ENCODE measurements at places on chromosomes 5 and 9. TPM values are rescaled to one million over a fixed set of nuclear protein-coding genes. Genes with fewer than 3 reads are reported as not detected.

DNA sequence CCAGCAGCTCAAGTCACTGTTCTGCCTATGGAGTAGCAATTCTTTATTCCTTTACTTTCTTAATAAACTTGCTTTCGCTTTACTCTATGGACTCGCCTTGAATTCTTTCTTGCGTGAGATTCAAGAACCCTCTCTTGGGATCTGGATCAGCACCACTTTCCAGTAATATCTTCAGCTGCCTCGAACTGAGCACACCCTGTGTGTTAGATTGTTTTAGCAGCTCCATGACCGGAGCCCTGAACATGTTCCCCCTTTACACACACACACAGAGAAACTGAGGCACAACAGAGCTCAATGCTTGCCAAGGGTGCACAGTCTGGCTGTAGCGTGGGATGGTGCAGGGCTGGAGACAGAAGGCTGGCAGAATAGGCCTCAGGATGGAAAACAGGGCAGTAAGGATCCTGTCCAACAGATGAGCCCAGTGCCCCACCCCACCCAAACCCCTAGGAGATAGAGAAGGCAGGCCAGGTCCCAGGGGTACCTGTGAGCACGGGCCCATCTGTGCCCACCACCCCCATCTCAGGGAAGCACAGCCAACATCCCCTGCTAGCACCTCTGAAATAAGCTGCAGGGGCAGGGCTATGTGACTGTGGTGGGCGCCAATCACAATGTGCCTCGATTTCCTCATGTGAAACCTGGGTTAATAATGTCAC is 27.9 kb downstream of the BICD2 start:
- H3K4me1 ChIP-seq = peaks cover 40% of the 10 kb centered on the region
- no peaks in the 10 kb centered on the region for H3K36me3 ChIP-seq
- no peaks in the 10 kb centered on the region for H3K27me3 ChIP-seq
- no peak overlapping the region for H3K4me3 ChIP-seq

The CCDC171 gene
- 2.9 TPM for total RNA-seq

The GPR150 gene
- total RNA-seq = 0.58 TPM

GRCh38 chr9:106700676-106701075 is 162.3 kb upstream of the ZNF462 start:
- no peaks in the 10 kb centered on the region for H3K4me1 ChIP-seq
- H3K36me3 ChIP-seq = no peaks in the 10 kb centered on the region
- H3K4me3 ChIP-seq = no peak overlapping the region

The MRPS30 gene
- total RNA-seq = 37.9 TPM

DNA sequence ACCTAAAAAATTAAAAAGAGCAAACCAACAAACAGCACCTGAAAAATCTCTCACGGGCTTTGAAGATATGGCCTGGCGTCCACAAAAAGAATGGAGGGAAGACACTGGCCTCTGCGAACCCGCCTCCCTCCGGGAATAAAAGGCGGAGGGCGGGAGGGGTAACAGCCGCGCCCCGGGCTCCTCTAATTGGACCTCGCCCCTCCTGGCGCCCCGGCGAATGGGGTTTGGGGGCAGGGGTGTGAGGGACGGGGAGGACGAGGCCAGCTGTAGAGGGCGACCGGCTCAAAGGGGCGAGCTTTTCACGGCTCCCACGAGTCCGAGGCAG is 753 bp downstream of the FANCC start:
- peaks cover 37% of the 10 kb centered on the region for H3K4me1 ChIP-seq
- H3K27me3 ChIP-seq = peaks cover 10% of the 10 kb centered on the region
- peak overlapping the region; percentile 80 for H3K4me3 ChIP-seq
- H3K36me3 ChIP-seq = peaks cover 4% of the 10 kb centered on the region
- peak overlapping the region; percentile 73 for H3K27ac ChIP-seq

The ST8SIA4 gene
- total RNA-seq = 53.3 TPM

- no peaks in the 10 kb centered on the region for H3K36me3 ChIP-seq
- no peaks in the 10 kb centered on the region for H3K27me3 ChIP-seq
- no peaks in the 10 kb centered on the region for H3K4me1 ChIP-seq
- no peak overlapping the region for H3K27ac ChIP-seq
- DNase-seq = no peak
These were observed 18.1 kb upstream of the PSAT1 start for GRCh38 chr9:78278801-78279200.

- no peak overlapping the region for H3K4me3 ChIP-seq
- no peaks in the 10 kb centered on the region for H3K36me3 ChIP-seq
- H3K27ac ChIP-seq = no peak overlapping the region
- H3K27me3 ChIP-seq = no peaks in the 10 kb centered on the region
- H3K4me1 ChIP-seq = no peaks in the 10 kb centered on the region
- no peak for DNase-seq
These were observed 318.8 kb downstream of the DNAH5 start for GRCh38 chr5:13625616-13626198.

GRCh38 chr5:157072508-157072907 is 13.6 kb upstream of the HAVCR1 start:
- H3K4me3 ChIP-seq = no peak overlapping the region
- peak; percentile 56 for DNase-seq
- no peaks in the 10 kb centered on the region for H3K27me3 ChIP-seq

DNA sequence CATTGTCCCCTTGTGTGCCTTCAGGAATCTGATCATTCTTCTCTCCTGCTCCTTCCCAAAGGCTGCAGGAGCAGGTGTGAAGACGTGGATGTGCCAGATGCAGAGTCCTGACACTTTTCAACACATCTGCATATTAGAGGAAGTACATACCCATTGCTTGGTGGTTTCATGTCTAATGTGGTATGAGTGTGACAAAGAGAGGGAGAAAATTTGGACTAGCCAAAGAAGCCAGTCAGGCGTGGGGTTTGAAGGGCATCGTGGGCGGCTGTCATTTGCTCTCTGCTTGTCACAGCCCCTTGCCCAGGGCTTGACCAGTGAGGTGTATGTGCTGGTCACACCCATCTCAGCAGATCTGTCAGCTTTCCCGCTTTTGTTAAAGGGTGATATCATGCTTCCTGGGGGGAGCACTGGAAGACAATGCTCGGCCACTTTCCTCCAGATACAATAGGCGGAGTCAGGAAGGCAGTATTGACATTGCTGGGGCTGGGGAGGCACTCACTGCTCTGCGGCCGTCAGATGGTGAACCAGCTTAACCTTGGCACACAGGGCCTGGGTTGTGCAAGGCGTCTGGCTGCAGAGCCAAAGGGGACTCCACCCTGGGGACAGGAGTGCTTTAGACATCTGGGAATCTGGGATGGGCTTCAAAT is 8.6 kb downstream of the TEK start:
- DNase-seq = no peak
- no peaks in the 10 kb centered on the region for H3K27me3 ChIP-seq
- H3K4me1 ChIP-seq = no peaks in the 10 kb centered on the region

- no peaks in the 10 kb centered on the region for H3K27me3 ChIP-seq
- peak; percentile 84 for DNase-seq
- peak overlapping the region; percentile 89 for H3K27ac ChIP-seq
- H3K4me1 ChIP-seq = peaks cover 84% of the 10 kb centered on the region
- peak overlapping the region; percentile 39 for H3K4me3 ChIP-seq
These were observed 21.0 kb upstream of the RALGDS start for GRCh38 chr9:133141833-133142595.

GRCh38 chr5:142973932-142974331 is 203.8 kb downstream of the ARHGAP26 start:
- no peak for DNase-seq
- H3K27me3 ChIP-seq = no peaks in the 10 kb centered on the region
- H3K4me3 ChIP-seq = no peak overlapping the region
- peaks cover 18% of the 10 kb centered on the region for H3K36me3 ChIP-seq
- peaks cover 59% of the 10 kb centered on the region for H3K4me1 ChIP-seq

DNA sequence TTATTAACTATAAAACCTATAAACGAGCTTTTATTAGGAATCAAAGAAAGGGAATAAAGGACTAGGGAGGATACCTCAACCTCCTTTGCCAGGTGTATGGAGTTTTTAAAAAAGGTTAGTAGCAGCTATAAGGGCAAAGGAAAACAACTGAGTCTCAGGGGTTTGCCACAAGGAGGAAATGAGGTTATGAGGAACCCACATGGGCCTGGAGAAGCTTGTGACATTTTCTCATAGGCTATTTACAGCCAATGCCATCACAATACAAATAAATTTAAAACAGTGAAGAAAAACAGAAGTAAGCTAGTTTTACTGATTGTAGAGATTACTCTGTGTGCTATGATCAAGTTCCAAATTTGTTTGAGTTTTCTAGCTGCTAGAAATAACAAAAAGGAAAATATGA is 92.6 kb downstream of the CDKN2A start:
- peaks cover 7% of the 10 kb centered on the region for H3K36me3 ChIP-seq
- no peak for DNase-seq
- peaks cover 10% of the 10 kb centered on the region for H3K4me1 ChIP-seq
- no peaks in the 10 kb centered on the region for H3K27me3 ChIP-seq
- H3K4me3 ChIP-seq = no peak overlapping the region

GRCh38 chr9:35564658-35565061 is 40.4 kb upstream of the TESK1 start:
- H3K36me3 ChIP-seq = peaks cover 11% of the 10 kb centered on the region
- no peak overlapping the region for H3K4me3 ChIP-seq
- peaks cover 21% of the 10 kb centered on the region for H3K4me1 ChIP-seq
- H3K27ac ChIP-seq = no peak overlapping the region
- no peak for DNase-seq

GRCh38 chr5:178423901-178424809 is 166.0 kb downstream of the COL23A1 start:
- H3K36me3 ChIP-seq = no peaks in the 10 kb centered on the region
- H3K4me3 ChIP-seq = no peak overlapping the region
- peak; percentile 32 for DNase-seq
- H3K4me1 ChIP-seq = no peaks in the 10 kb centered on the region

Measured in activated CD8-positive, alpha-beta memory T cell treated with anti-CD3 and anti-CD28 coated beads, Interleukin-2, amount 10 ng/mL, durations not matched to agents 7 days and 5 days (primary cell).